ENCODE measurements at places on chromosomes 6 and 20. TPM values are rescaled to one million over a fixed set of nuclear protein-coding genes. Genes with fewer than 3 reads are reported as not detected.

Gene C20orf202
- not detected for total RNA-seq

Gene PPP1R14C
- total RNA-seq, result 0.38 TPM

Gene SPO11
- not detected for total RNA-seq

Gene XKR7
- total RNA-seq, result 2.1 TPM

Gene PMEPA1
- total RNA-seq, result 18.8 TPM

Gene CST4
- 0.95 TPM for total RNA-seq

Gene UST
- 17.0 TPM for total RNA-seq

Gene UBD
- not detected for total RNA-seq

Gene BTN1A1
- not detected for total RNA-seq

Gene NNAT
- 16.8 TPM for total RNA-seq

Gene POLR1C
- 54.4 TPM for total RNA-seq

Gene DPPA5
- not detected for total RNA-seq

Gene PDE7B
- 0.06 TPM for total RNA-seq

Gene AKAP7
- total RNA-seq, result 7.5 TPM

Gene CCN5
- total RNA-seq, result not detected

Gene ZBP1
- not detected for total RNA-seq

Gene NFATC2
- total RNA-seq, result 1.9 TPM

Gene CGAS
- 2.5 TPM for total RNA-seq

Gene HDGFL1
- total RNA-seq, result not detected

Gene IRF4
- total RNA-seq, result 0.48 TPM

Gene CRISP3
- not detected for total RNA-seq

Gene CLDN20
- not detected for total RNA-seq

Gene JPH2
- total RNA-seq, result 1.0 TPM

Gene MOXD1
- total RNA-seq, result 2.9 TPM

Gene SHLD1
- 2.8 TPM for total RNA-seq

Gene NOL7
- 44.4 TPM for total RNA-seq

Gene ZNF334
- 31.8 TPM for total RNA-seq

Gene NRSN1
- total RNA-seq, result not detected

Gene NMBR
- total RNA-seq, result 0.23 TPM

Gene ZNF322
- total RNA-seq, result 59.9 TPM

Gene FOXS1
- not detected for total RNA-seq

Gene TDRD6
- 0.09 TPM for total RNA-seq

Gene SAMD10
- total RNA-seq, result 6.0 TPM

Gene SPAG4
- total RNA-seq, result 19.3 TPM

Gene DEFB112
- not detected for total RNA-seq

Gene MCHR2
- total RNA-seq, result not detected

Gene TPX2
- total RNA-seq, result 108 TPM

Gene GNL1
- 82.1 TPM for total RNA-seq

Measured in endodermal cell (in vitro differentiated cells).